Hindlimb muscle (tissue), 1 donor: ENCODE measurements at places on chromosomes 12 and 14.

DNA sequence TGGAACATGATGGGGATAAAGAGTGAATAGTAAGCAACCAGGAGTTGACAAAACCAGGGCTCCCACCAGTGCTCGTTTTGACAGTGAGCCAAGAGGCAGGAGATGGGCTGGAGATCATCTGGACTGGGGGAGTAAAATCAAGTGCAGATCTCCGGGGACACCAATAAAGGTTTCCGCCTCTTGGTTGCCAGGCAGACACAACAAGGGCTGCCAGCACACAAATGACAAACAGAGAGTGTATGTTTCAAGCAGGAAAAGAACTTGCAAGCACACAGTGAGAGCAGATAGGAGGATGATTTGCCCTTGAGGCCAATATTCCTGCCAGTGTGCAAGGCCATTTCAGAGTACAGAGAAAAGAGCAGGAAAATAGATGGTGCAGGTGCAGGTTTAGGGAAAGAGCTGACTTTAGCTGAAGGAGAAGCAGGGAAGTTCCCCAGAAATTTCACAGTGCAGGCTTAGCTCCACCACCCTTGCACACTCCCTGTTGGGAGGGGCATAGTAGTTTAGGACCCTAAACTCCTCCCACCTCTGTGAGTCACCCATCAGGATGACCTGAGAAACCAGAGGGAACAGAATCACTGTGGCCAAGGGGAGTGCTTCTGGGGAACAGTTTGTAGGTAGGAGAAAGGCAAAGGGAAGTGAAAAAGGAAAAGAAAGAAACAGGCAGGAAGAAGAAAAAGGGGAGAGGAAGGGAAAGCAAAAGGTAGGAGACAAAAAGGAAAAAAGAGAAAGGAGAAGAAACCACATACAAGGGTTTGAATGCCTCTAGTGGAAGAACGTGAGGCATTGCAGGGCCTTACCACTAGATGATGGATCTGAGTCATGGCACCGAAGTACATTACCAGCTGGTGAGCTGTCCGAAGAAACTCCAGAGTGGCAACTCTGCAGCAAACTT lies 404.4 kb downstream of the SLC6A15 start:
- DNase-seq, result peak; percentile 65

- no peak for DNase-seq
Observed at GRCh38 chr12:14699923-14700322, 3.5 kb upstream of the GUCY2C start.

DNA sequence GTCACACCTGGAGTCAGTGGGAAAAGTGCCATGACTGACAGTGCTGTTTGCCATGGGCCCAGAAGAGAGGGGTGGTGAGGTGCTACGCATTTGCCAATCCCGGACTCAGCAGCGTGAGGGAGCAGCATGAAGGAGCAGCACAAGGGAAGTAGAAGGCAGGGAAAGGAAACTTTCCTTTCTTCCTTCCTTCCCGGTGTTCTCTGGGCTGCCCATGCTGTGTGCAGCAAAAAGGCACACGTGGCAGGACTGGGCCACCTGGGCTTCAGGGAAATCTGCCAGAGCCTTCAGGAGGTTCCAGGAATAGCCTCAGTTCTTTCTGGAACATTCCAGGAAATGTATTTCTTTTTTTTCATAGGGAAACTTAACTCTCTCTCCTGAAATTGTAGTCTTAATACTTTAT lies 23.0 kb downstream of the TRIM9 start:
- peak; percentile 58 for DNase-seq

- no peak for DNase-seq
Observed at GRCh38 chr14:61065656-61066055, 84.6 kb downstream of the SLC38A6 start.

DNA sequence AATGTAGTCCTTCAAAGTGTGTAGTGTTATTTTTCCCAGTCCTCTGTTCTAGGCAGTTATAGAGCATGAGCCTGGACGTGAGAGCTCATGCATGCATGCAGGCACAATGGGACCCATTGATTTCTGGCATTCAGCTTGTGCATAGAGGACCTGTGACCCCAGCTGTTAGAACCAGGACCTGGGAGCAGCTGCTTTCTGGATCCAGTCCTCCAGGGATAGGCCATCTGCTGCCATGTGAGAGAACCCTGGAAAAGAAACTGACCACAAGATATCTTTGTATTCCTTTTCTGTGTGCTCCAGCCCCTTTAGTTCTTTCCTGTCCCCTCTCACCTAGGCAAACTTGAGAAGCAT lies 76.9 kb downstream of the SUSD6 start:
- no peak for DNase-seq
